ENCODE measurements at places on chromosomes 5 and 9.

GRCh38 chr5:176822041-176822792 is 11.9 kb downstream of the UNC5A start:
- no peak for DNase-seq

GRCh38 chr5:108620516-108620915 is 127.2 kb upstream of the FER start:
- DNase-seq: no peak

GRCh38 chr9:134275375-134275774 is 50.9 kb upstream of the RXRA start:
- DNase-seq: no peak

DNA sequence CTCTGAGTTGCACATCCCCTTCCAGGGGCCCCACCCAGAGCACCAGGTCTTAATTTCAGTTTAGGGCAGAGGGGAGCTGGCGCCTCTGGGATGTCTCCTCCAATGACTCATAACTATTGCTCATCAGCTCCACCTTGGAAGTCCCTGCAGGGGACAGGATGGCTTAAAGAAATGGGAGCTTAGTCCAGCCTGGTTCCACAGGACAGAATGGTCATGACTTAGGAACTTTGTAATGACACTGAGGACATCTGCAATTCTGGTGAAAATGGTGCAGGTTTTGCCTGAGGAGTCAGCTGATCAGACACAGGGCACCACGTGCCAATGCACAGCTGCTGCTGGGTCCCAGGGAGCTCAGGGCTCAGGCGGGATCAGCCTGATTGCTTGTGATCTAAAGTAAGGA is 16.4 kb upstream of the PPP1R26 start:
- DNase-seq: no peak

- DNase-seq: no peak
Measured at GRCh38 chr5:171914726-171915338, 91.6 kb downstream of the FBXW11 start.

GRCh38 chr5:164869325-164869724 is 1363.9 kb downstream of the MAT2B start:
- DNase-seq: no peak

GRCh38 chr5:73701566-73701965 is 75.6 kb downstream of the ARHGEF28 start:
- no peak for DNase-seq

- no peak for DNase-seq
Measured at GRCh38 chr5:39661026-39661779, 236.4 kb upstream of the DAB2 start.

GRCh38 chr9:73152543-73152844 is 829 bp downstream of the ANXA1 start:
- DNase-seq: no peak

DNA sequence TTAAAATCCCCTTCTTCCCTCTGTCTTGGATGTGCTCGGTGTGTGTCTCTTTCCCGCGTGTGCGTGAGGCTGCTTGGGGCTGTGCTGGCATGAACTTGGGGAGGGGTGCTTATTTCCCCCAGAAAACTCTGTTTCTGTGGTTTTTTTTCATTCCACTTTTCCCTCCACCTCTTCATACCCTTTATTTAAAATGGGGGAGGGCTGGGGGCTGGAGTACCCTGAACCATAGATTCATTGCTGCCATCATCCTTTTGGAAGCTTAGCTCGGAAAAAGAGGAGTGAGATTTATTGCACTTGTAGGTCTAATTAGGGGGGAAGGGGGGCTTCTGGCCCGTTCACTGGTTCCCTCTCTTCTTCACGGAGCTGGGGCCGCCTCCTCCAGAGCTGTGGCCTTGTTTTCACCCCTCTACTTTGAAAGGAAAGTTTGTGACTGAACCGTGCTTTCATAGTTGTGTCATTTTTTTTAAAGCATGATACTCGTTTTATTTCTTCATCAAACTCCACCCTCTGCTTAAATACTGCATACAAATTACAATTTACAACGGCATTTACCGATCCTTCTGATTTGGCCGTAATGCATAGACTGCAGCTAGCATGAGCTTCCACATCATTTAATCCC is 2.9 kb downstream of the NR2F1 start:
- no peak for DNase-seq

DNA sequence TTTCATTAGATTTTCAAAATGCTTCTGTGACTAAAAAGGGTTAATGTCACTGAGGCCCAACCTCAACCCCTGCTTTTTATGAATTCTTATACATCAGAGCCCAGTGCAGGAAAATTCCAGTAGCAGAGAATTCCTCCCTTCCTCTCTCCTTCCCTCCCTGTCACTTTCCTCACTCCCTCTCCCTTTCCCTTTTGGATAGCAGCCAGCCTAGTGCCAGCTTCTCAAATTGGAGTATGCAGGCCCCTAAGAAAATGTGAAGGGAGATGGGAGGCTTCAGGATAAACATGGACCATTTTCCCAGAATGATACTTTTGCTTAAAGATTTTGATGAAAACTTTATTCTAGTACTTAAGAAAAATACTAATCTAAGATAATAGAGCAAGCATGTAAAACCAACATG is 507.4 kb downstream of the KDM4C start:
- no peak for DNase-seq

Measured in CD8-positive, alpha-beta memory T cell (primary cell).